ENCODE measurements at places on chromosomes 12 and 14.
A peak's percentile ranks its signal among the peaks of the same experiment; 100 is the strongest.

DNA sequence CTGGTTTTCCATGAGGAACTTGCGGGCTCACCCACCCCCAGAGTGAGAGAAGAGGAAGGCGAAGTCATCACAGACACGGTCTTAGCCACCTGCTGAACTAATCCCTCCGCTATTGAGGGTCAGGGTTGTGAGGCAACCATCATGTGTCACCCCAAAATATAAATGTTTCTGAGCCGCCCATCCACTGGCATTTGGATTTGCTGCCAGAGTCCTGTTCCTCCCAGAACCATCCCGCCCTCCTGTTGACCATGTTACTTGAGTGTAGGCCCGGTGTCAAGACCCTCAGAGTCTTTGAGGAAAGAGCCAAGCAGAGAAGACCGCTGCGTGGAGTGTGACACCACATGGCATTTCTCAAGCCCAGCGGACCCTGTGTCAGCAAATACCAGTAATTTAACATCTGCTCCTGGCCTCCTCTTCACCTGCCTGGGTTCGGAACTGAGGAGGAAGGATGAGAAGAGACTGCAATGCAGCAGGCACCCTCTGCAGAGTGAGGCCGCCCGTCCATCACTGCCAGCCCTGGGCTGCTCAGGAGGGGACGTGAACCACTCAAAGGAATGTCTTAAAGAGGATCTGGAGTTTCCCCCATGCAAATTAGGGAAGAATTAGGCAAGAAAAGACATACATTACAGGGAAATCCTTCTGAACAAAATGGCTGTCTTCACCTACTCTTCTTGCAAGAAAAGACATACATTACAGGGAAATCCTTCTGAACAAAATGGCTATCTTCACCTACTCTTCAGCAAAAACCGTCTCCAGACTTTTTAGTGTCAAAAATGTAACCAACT, 100.4 kb downstream of the FBXL14 start:
- DNase-seq = no peak

DNA sequence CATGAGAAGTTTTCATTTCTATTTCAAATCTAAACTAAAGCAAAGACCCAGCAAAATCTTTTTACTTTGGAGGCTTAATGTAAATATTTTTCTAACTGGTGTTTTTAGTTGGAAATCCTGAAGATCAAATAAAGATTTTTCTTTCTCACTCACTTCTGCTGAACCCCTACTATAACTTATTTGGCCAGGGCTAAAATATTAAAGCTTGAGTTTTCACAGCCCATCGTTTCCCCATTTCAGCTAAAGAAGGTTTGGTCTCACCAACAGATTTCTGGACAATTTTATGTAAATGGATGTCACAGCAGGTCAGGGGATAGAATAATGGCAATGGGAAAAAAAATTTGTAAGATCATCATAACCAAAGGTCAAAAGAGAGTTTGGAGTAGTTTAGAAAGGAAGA, 92.7 kb upstream of the DCN start:
- no peak for DNase-seq

DNA sequence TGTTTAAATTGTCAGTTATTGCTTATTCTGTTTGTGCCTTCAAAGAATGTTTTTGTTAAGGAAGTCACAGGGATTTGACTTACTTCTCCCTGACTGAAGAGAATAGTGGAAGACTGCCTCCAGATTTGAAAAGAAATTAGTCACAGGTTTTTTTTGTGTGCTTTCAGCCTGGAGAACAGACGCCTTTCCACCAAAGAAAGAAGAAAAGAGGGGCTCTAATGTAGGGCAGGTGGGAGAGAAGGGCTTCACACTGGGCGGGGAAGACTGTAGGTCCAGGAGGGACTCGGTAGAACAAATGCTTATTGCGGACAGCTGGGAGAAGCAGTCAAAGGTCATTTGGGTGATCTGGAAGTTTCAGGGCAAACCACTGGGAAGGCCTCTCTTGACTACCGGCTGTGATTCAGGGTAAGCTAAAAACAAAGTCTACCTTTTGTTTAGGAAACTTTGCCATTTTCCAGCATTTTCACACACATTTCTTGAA, 76.8 kb downstream of the SAMD4A start:
- no peak for DNase-seq

DNA sequence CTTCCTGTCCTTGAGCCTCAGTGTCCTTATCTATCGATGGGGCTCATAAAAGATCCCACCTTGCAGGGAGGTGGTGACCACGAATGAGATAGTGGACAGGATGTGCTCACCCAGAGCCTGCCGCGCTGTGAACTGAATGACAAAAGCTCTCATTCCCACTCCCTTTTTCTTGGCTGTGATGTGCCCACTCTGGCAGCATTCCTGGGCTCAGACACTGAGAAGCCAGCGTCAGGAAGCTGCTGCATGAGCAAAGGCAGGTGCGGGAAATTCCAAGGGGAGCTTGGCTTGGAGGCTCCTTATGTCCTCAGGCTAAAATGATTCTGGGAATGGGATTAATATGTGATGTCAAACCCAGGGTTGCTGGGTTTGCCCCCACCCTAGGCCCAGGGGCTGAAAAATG, 61.6 kb downstream of the EFCAB11 start:
- DNase-seq = no peak

- no peak for DNase-seq
Observed at GRCh38 chr12:77273898-77274297, 208.5 kb upstream of the E2F7 start.

GRCh38 chr12:107646436-107646835, 39.2 kb upstream of the PWP1 start:
- DNase-seq = no peak

DNA sequence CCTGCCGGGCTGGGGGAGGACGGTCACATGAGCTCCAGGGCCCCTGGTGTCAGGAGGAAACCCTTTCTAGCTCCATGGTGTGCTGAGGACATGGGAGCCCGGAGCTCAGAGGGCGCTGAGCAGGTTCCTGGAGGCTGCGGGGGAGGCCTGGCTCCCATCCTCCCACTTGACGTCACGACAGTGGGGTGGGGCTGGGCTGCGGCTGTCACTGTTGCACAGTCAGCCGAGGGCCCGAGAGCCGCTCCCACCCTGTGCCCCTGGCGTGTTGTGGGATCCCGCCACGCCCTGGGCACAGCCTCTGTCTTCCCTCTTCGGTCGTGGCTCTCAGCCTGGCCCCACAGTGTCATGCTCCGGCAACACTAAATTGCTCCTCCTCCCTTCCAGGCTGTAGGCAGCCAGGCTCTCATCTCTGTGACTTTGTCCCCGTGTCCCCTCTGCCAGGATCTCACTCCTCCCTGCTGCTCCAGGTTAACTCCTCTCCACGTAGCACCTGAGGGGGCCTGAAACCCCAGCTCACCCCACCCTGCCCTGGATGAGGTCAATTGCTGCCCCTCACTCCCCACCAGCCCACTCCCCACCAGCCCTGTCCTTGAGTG, 33.0 kb downstream of the BEGAIN start:
- DNase-seq = no peak

DNA sequence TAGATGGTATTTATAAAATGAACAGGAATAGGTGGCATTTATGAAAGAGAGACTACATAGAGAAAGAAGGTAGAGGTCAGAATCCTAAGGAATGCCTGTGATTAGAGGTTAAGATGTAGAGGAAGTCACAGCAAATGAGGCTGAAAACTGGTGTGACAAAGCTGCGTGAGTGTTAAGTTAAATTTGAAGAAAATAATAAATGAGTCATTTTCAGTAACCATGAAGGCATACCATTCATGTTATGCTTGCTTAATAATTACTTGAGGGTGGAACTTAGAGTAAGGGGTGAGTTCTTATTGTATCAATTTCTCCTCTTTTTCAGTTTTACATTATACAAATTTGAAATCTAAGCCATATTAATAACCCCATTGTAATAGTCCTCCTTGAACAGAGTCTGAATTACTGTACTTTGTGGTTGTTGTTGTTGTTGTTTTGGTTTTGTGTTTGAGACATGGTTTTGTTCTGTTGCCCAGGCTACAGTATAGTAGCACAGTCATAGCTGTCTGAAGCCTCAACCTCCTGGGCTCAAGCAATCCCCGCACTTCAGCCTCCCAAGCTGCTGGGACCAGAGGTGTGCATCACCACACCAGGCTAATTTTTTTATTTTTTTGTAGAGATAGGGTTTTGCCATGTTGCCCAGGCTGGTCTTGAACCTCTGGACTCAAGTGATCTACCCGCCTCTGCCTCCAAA, 761.5 kb downstream of the GALC start:
- no peak for DNase-seq

- no peak for DNase-seq
Observed at GRCh38 chr12:1319212-1319611, 275.2 kb downstream of the FBXL14 start.

- DNase-seq = no peak
Observed at GRCh38 chr12:49939707-49940106, 10.8 kb upstream of the AQP2 start.

- DNase-seq = peak; percentile 7
Observed at GRCh38 chr14:104321802-104322130, 183.4 kb downstream of the KIF26A start.

DNA sequence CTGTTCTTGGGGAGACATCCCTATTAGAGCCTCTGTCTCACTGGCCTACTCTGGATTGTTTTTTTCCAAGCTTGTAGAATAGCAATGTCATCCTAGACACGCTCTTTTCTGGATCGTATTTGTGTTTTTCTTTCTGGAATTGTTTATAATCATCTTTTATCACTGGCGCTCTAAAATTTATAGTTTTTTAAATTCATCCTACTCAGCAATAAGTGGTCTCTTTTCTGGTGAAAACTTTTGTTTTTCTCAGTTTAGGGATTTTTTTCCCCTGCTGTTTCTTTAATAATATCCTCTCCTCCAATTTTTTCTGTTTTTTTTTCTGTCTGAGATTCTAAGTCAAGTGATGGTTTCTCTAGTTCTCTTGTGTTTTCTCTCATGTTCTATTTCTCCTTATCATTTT, 25.2 kb downstream of the PDE6H start:
- no peak for DNase-seq

DNA sequence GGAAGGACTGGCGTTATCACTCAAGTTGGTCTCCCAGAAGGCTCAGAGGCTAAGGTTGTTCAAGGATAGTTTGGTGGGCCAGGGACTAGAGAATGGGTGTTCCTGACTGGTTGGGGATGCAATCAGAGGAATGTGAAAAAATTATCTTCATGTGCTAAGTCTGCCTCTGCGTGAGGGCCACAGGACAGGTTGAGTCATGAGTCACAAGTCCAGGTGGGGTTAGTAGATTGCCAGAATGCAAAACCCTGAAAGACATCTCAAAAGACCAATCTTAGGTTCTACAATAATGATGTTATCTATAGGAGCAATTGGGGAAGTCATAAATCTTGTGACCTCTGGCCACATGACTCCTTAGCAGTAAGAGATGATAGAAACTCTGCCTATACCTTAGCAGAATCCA, 220.1 kb upstream of the EEA1 start:
- no peak for DNase-seq

- DNase-seq = peak; percentile 56
Observed at GRCh38 chr12:13179211-13180074, 17.1 kb upstream of the EMP1 start.

DNA sequence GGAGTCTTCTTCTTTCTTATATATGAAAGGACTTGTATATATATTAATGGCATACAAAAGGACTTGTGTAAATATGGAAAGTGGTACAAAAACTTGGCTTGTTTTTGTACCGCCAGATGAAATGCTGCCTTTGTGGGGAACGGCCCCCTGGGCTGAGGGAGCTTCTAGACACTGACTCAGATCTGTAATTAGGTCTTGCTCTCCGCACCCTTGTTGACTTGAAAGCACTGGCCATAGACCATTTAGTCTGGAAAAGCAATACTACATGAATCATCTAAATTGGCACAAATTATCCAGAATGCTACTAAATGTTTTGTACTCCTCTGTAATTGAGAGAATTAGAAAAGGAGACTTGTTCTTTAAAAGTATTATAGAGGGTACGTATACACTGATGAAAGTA, 399.9 kb upstream of the RGS6 start:
- no peak for DNase-seq

- no peak for DNase-seq
Observed at GRCh38 chr12:13947276-13947946, 34.0 kb downstream of the GRIN2B start.

DNA sequence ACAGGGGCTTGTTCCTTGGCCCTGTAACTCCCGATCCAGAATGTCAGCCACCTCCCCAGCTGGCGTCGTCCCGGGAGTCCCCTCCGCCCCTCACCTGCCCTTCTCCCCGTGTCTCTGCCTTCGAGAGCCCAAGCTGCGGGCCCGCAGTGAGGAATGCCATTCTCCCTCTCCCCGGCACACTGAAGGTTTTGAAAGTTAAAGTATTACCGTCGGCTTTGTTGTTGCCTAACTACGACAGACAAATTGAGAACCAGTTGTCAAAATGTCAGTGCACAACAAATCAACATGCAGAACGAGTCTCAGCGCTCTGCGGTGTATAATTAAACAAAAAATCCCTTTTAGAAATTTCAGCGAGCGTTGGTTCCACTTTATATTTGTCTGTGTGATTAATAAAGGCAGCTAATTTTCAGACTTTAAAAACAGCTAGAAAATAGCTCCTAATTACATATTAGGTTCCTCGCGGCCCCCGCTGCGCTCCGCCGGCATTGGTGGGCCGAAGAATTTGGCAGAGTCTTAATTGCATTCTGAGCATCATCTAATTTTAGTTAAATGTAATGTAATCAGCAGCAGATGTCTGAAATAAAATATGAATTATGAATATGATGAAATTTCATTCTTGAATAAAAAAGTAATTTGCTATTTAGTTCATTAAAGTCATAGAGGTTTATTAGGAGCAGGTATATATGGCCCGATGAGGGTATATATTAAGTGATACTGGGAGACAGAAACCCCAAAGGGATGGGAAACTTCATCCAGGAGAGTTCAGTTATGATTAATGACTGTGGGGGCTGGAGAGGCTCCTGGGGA, 40.3 kb downstream of the MVK start:
- no peak for DNase-seq

All from activated naive CD4-positive, alpha-beta T cell treated with anti-CD3 and anti-CD28 coated beads, Interleukin-2, amount 50 U/mL, for 16 hours (primary cell).